ENCODE measurements at places on chromosomes 4 and X. TPM values are rescaled to one million over a fixed set of nuclear protein-coding genes. Genes with fewer than 3 reads are reported as not detected.

Gene PLAC8
- not detected for total RNA-seq

Gene CA5B
- total RNA-seq = 9.0 TPM

Gene USP26
- total RNA-seq = not detected

Gene ELOVL6
- total RNA-seq = 25.0 TPM

Gene FAM53A
- 0.86 TPM for total RNA-seq

Gene AMBN
- not detected for total RNA-seq

Gene CT45A1
- not detected for total RNA-seq

Gene CTAG1A
- total RNA-seq = not detected

Gene IL9R
- total RNA-seq = not detected

Measured in fibroblast of villous mesenchyme (primary cell).